ENCODE measurements at places on chromosomes 4 and X.

DNA sequence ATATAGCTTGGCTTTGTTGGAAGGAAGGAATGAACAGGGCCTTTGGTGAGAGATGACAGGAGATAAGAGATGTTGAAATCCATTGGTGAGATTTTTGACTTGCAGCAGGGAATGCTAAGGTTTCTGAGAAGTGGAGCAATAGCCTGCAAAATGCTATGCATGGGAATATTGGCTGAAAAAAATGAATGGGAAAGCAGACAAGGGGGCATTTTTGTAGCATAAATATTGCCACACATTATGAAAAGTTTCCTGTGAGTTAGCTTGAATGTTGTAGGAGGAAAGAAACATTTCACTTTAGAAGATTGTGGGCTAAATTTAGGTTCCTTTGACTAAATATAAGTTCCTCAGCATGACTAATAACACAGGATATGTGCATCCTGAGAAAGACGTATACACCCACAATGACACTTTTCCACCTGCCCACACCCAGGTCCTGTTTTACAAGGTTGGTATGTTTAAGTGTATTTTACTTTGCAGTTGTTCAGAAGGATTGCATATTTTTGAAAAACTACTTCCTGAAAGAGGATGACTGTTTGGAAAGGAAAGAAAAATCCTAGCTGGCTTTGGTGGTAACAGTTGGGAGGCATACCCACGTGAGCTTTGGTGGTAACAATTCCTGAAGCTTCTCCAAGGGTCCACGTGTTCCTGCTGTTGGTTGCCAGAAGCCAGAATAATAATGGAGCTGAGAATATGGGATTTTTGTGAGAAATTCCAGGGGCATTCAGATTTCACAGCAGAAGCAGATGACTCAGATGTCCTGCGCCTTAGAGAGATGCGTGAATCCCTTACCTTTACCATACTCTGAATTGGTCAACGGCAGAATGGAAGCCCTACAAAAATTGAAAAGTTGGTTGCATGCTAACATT is 28.5 kb downstream of the PHEX start:
- DNase-seq, result no peak

GRCh38 chr4:181479141-181479540 is 764.1 kb upstream of the TENM3 start:
- no peak for DNase-seq

GRCh38 chr4:111649308-111649707 is 495.9 kb upstream of the FAM241A start:
- no peak for DNase-seq

- DNase-seq, result no peak
Measured at GRCh38 chr4:92189146-92189545, 114.6 kb upstream of the GRID2 start.

DNA sequence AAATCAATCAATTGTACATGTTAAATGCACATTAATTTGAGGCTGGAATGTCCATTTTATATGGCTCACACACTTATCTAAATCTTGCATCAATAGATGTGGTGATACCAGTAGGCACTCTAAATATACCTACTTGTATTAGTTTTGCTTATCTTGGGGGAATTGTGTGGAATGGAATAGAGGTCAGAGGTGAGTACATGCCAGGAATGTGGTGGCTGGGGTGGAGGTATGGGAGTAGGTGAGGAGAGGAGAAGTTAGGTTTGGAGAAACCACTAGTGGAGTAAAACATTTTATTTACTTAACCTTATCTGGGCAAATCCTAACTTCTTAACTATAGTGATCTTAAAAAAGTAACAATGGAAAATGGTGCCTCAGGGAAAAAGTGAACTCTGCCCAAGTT is 163.1 kb downstream of the ATG4A start:
- no peak for DNase-seq

GRCh38 chrX:101462892-101463291 is 22.4 kb upstream of the ARMCX4 start:
- no peak for DNase-seq

DNA sequence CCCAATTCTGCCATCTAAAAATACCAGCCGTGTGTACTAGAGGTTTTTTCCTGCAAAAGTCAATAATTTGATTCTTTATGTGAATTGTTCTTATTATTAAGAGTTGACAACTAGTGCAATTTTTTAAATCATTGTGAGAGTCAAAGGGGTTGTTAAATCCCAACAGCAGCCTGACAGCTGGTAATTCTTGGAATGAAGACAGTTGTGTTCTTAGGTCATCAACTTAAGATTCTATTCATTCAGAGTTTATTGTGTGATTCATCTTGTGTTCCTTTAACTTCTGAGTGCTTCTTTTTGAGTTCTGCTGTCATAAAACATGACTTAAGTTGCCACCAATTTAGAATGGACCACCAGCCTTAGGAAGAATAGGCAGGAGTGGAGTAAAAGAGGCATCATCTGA is 329.0 kb downstream of the NAF1 start:
- DNase-seq, result no peak

GRCh38 chrX:80667967-80668366 is 141.7 kb downstream of the BRWD3 start:
- no peak for DNase-seq

DNA sequence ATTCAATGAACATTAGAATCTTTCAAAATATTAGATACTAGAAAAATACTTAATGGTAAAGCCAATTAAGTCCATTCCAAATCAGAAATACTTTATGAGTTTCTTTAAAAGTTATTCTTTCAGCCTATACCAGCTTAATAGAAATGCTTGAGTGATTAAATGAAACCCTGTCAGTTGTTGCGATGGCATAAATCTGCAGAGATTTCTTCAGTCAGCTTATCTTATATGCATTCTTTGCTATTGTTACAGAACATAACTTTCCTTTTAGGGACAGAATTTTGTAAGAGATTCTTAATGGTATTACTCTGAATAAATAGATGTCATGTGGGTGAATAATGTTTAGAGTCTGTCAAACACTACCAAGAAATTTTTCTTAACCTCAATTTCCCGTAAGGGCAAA is 325.0 kb upstream of the HAND2 start:
- no peak for DNase-seq

- DNase-seq, result no peak
Measured at GRCh38 chr4:168304744-168305459, 13.7 kb downstream of the DDX60 start.

DNA sequence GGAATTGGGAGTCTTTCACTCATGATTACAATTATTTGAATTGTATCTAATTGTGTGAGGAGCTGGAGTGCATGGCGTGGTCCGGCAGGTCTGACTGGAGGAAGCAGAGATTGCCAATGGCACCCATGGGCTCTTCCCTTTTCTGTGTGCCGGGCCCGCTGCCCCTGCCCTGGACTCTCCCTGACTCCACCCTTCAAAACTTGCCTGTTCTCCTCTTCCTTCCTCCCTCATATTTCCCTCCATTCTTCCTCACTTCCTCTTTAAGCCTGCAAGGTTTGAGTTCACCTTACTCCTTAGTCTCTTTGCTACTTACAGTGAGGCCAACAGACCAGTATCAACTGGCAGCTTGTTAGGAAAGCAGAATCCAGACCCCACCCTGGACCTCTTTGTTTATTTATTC is 6.5 kb upstream of the STBD1 start:
- DNase-seq, result no peak

GRCh38 chr4:37682701-37683401 is 3.3 kb downstream of the RELL1 start:
- peak; percentile 29 for DNase-seq

Measured in HuH-7.5 (cell line).